ENCODE measurements at places on chromosomes 12 and 14.

- DNase-seq = no peak
Observed at GRCh38 chr12:40827683-40828592, 135.7 kb downstream of the CNTN1 start.

DNA sequence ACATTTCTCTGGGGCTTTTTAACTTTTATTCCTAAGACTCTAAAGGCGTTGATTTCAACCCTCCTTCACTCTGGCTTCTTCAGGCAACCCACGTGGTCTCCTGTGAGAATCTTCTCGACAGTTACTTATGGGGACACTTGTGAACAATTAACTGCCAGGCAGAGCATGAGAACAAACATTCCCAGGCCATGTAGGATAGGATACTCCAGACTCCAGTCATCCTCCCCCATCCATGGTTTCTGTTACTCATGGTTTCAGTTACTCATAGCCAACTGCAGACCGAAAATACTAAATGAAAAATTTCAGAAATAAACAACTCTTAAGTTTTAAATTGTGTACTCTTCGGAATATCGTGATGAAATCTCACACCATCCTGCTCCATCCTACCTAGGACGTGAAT is 19.5 kb downstream of the GPR68 start:
- no peak for DNase-seq

DNA sequence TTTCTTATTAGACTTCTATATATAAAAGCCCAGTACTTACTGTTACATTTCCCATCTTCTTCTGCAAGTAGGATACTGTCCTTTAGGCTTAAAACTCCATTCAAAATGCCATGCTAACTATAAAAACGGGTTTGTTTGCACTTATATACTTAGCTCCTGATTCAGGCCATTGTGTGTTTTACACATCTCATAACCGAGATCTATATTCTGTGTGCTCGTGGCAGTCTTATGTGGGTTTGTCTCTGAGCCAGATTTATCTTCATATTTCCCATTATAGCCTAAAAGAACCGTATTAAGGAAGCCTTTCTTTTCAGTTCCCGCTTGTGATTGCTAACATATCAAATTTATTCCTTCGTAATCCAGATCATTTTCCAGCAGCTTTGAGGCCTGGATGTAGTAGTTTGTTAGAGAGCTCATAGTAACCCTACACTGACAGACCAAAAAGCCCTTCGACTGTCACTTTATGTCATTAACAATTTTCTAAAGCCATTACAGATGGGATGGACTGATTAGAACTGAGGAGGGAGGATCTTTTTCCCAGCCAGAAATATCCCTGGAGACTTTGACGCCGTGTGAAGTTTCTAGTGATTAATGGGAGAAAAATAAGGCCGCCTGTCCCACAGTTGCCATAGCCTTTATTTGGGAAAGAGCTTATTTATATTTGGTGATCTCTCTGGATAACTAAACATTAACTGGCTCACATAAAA is 508.5 kb downstream of the FOXG1 start:
- DNase-seq = no peak

- DNase-seq = no peak
Observed at GRCh38 chr12:106074361-106074705, 64.4 kb downstream of the NUAK1 start.

- DNase-seq = no peak
Observed at GRCh38 chr12:116640281-116640680, 81.1 kb downstream of the MAP1LC3B2 start.

DNA sequence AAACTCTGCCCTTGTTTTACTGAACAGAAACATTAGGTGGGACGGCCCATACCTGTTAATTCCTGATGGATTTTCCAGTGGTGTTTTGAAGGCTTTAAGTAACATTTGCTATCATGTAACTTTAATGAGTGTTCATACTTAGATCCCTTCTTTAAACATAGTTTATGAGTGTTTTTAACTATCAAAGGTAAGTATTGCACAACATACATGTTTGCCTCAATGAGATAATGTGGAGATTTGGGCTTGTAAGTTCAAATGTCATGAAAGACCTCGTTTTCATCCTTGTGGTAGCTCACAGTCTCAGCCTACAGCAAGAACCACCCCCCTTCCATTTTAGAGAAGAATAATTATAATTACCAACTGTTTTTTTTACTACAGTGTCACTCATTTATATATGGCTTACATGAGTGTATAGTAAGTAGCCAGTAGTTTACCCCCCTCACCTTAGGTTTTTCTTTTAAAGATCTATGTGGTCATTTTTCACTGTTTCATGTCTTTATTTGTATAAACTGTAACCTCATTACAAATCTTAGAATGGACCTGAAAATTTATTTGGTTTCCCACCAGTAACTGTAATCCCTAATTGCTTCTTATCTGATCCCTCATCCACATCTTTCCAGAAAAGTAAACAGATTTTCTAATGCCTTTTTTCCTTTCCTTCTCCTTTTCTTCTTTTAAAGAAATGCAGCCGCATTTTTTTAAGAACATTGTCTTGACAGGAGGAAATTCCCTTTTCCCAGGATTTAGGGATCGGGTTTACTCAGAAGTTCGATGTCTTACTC is 18.9 kb downstream of the ACTR6 start:
- no peak for DNase-seq

- DNase-seq = no peak
Observed at GRCh38 chr14:39673270-39673711, 241.1 kb upstream of the FBXO33 start.

DNA sequence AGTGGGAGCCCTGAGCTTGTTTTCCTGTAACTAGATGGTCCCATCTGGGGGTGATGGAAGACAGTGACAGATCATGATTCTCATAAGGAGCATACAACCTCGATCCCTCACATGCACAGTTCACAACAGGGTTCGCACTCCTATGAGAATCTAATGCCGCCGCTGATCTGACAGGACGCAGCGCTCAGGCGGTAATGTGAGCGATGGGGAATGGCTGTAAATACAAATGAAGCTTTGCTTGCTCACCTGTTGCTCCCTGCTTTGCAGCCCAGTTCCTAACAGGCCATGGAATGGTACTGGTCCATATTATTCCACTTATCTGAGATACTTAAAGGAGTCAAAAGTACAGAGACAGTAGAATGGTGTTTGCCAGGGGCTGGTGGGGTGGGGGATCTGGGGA is 9.9 kb upstream of the CEP83 start:
- DNase-seq = no peak

DNA sequence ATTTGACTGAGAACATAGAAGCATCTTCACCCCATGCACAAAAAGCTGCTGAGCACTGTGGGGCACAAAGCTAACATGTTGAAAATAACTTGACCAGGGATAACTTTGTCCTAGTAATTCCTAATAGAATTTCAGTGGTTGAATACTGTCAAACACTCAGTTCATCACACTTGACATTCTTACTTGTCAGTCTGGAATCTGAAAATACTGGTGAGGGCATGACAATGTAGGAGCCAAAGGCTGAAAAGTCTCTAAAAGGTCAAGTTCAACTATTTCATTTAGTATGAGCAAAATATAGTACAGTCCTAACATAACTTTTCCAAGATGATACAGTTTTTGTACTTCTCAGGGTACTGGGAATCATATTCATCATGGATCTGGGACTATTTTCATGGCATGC is 504.4 kb upstream of the LMO3 start:
- DNase-seq = no peak

GRCh38 chr12:79686171-79686570 is 4.6 kb downstream of the PAWR start:
- no peak for DNase-seq

DNA sequence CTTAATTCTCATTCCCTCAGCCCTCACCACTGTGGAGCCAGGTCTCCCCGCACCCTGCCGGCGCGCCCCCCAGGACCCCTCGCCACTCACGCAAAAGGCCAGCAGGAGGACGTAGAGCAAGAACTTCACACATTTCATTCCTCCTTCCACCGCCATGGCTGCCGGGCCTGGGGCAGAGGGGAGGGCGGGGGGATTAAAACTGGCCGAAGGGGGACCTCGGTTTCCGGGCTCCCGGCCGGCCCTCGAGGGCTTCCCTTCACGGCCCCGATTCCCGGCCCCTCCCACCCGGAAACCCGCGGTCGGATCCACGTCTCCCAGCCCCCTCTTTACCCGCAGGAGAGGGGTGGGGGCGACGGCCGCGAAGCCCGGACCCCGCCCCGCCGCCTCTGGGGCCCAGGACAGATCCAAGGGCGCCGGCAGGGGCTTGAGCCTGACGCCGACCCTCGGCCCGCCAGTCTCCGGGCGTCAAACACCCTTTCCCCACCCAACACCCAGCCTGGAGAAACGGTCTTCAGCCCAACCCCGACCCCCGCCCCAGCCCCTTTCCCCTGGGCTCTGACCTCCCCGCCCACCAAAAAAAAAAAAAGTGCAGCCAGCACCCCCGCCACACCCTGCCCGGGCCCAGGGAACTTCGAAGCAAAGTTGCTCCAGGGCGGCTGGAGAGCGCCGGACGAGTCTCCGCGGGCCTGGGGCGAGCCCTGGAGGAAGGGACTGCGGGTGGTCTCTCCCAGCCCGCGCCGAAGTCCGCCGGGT is 447 bp downstream of the CD63 start:
- no peak for DNase-seq

DNA sequence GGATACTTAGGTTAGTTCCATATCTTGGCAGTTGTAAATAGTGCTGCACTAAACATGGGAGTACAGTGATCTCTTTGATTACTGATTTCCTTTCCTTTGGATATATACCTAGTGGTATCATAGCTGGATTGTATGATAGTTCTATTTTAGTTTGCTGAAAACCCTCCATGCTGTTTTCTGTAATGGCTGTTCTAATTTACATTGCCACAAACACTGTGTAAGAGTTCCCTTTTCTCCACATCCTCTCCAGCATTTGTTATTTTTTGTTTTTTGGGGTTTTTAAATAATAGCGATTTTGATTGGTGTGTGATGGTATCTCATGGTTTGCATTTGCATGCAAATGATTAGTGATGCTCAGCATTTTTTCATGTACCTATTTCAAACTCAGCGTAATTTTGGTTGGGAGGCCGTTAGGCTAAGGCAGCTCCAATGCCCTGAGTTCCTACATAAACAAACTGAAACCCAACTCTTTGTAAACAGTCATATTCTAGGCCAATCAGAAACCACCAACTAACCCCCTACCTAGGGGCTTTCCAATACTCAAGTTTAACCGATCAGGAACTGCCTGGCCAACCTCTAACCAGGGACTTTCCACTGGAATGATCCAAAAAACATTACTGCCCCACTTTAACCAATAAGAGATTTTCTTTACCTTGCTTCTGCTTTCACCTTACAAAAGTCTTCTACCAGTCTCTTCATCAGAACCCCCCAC is 171.6 kb downstream of the FBXL14 start:
- DNase-seq = no peak

- no peak for DNase-seq
Observed at GRCh38 chr12:122873540-122873939, 22.4 kb downstream of the VPS37B start.

GRCh38 chr12:17284873-17285272 is 678.9 kb upstream of the LMO3 start:
- DNase-seq = no peak

DNA sequence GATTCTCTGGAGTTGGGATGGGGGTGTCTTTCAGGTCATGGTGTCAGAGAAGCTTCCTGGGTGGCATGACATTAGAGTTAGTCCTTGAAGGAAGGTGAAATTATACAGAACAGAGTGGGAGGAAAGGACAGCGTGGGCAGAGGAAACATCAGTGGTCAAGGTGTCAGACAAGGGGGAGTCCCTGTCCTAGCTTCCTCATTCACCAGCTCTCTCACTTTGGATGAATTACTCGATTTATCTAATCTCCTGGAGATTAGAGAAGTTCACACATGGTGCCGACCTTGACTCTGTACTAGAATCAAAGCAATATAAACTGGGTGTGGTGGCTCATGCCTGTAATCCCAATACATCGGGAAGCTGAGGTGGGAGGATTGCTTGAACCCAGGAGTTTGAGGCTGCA is 492.9 kb downstream of the VRK1 start:
- DNase-seq = no peak

GRCh38 chr12:33942172-33942571 is 80.1 kb upstream of the ALG10 start:
- no peak for DNase-seq

DNA sequence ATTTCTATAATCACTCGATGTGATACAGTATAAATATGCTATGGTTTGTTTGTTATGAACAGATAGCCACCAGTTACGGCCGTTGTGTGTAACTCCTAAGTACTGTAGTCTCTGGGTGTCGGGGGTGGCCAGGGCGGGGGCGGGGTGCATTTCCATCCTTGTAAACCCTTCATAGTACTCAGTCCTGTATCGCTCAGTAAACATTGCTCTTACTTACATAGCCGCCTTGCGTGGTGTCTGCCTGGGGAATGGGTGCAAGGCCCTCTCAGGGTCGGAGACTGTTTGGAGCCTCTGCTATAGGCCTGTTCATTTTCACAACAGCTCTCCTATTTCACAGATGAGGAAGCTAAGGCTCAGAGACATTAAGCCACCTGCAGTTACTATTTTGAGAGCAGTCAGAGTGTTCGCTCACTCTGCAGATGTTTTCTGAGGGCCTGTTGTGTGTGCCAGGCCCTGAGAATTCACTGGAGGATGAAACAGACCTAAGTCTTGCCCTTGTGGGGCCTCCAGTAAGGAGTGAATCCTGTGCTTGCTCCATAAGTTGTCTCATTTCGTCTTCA is 42.5 kb downstream of the JDP2 start:
- DNase-seq = no peak

DNA sequence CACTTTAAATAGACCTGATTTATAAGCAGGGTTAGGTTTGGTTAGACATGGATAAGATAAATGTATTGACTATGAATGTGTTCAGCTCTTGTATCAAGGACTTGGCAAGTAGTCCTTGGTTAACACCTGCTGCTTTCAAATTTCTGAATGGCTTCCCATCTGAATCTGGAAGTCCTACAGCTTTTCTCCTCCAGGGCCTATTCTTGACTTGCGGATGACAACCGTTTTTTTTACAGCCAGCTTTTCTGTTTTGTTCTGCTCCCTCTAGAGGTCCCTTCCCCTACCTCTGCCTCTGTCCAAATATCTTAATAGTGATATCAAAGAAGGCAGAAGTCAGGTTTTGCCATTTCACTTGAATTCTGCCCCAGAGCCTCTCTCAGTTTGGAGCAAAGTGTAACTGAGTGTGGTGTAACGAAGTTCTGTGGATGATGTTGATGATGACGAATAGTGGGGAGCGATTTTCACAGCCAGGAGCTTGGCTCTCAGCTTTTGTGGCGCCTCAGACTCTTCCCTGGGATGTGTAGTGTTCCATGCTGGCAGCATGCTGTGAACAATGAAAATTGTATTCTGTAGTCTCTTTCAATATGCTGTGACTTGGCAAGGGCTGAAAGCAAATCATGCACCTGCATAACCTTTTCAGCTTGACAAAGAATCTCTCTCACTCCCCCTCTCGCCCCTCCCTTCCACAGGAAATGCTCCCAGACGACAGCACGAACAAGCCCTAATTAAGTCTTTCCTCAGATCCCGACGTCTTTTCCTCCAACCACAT is 5.0 kb upstream of the SLC4A8 start:
- DNase-seq = no peak
